ENCODE measurements at places on chromosomes 5 and 9.
A peak's percentile ranks its signal among the peaks of the same experiment; 100 is the strongest.

DNA sequence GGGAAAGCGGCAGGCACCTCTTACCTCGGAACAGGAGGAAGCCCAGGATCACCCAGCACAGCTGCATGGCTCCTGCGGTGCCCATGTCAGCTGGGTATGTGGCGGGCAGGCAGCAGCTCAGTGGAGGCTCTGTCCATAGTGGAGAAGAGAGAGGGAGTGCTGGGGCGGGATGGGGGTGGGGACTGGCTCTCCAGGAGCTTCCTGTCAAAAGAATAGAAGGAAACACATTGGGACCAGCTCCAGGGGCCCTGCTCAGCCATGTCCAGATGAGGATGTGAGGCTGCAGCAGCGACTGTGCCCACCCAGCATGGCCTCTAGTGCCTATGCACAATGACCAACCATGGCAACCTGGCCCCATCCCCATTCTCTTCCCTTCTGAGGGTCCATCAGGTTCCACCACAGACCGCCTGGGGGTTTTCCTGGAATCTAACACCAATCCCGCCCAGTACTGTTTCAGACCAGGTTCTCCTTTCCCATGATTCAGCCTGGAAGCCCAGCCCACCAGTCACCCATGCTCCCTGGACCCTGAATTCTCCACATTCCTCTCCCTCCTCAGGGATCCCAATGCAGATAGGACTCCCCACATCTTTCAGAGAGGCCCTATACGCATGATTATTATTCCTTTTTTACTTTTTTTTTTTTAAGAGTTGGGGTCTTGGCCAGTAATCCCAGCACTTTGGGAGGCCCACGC, at the start of gene ECSCR:
ECSCR (minus strand) TSS at position 158 of the 691 bp plus-strand sequence; CDS start at position 85, 73 bp downstream.
- no peak for DNase-seq

- DNase-seq: no peak
Measured at GRCh38 chr9:108213511-108213910, 642.3 kb downstream of the ACTL7B start.

DNA sequence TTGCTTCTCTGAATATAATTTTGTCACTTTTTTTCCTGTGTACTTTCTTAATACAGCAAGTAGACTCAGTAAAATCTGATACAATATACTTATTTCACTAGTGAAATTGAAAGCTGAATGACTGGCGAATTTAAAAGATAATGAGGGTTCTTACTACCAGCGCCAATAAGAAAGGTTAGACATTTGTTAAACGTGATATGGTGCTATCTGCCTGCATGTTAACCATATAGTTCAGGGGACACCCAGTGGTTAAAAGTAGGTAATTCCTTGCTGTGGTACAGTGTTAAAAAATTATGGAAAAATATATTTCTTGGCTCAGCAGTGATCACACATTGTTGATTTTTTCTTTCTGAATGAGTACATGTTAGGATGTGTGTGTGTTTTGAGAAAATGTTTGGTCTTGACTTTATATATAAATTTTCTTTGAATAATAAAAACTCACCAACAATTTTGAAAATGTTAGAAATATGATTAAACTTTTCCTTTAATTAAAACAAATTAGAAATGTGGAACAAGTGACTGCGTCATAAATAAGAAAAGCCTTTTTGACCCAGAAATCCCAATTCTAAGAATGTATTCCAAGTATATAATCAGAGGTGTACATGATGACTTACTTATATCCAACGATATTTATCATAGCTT, 25.8 kb downstream of the CAST start:
- DNase-seq: peak; percentile 86

DNA sequence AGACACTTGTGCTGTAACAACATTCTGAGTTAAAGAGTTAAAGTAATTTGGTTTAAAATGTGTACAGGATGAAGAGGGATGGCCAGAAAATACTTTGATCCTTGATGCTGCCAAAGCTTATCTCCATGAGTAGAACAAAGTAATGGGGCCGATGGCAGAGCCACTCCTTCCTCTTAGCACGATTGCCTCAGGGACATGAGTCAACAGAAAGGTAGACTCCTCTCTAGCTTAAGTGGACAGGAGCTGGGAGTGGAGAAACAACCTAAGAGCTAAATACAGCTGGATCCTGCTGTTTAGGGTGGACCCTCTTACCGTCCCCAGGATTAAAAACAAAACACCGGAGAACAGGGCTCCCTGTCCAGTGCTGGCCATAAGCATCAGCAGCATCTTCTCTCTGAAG, 267.3 kb downstream of the IRX1 start:
- no peak for DNase-seq

DNA sequence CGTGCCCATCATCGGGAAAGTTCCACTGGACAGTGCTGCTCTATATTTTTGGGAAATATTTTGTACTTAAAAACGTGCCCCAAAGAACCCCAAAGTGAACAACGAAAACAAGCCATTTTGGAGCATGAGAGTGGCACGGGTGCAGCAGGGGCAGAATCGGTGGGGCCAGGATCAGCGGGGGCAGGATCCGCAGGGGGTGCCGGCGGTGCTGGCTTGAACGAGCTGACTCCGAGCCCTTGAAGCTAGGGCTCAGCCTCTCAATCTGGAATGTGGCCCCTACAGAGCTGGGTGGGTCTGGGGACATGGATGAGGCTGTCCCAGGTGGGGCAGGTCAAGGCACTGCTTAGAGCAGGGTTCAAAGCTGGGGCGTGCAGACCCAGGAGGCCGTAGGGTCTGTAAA, 104.7 kb upstream of the COL5A1 start:
- DNase-seq: no peak

DNA sequence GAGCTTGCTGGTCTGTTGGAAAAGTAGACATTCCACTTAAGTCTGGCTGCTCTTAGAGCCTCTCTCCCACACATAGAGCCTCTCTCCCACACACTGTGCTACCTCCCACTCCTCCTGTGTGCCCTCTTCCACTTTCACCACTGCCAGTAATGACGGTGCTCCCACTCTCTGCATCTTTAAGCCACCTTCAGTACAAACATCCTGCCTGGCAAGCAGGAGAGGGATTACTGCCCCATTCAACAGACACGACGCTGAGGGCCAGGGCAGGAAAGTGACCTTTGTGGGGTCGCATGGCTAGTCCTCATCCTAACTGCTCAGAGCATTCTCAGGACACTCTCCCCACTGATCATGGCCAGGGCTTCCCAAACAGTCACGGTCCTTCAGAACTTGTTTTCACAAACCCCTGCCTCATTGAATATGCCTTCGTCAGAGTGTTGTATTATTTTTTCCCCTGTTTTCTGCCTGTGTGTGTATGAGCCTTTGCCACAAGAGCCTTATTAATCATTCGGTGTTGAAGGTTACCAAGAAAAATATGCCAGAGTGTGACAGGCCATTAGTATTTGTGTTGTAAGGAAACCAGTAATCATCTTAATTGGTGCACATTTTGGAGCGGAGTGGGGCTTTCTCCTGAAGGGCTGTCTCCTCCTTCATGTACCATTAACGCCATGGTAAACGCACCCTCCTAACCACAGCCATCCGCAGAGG, 87.1 kb upstream of the SAP30L start:
- DNase-seq: no peak

GRCh38 chr9:137578518-137579258, at the start of gene DPH7:
TSS of gene DPH7 (minus strand) at chr9:137578925. CDS start at chr9:137578777, 148 bp downstream.
- DNase-seq: peak; percentile 98

DNA sequence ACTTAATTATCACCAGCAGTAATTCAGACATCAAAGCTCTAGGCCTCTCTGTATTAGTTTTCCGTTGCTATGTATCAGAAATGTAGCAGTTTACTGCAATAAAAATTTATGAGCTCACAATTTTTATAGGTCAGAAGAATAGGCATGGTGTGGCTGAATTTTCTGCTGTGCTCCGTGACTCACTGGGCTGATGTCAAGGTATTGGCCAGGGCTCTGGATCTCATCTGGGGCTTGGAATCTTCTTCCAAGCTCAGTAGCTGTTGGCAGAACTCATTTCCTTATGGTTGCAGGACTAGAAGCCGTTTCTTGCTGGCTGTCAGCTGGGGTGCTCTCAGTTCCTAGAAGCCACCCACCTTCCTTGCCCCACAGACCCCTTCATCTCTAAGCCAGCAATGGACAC, 66.3 kb downstream of the PSAT1 start:
- no peak for DNase-seq

GRCh38 chr9:129141066-129142041, 30.1 kb downstream of the PTPA start:
- DNase-seq: no peak

Data from RKO (cell line).